ENCODE measurements at places on chromosomes 1 and 21. TPM values are rescaled to one million over a fixed set of nuclear protein-coding genes. Genes with fewer than 3 reads are reported as not detected.

ELF3 gene
- polyA plus RNA-seq, result 1.3 TPM

IL6R gene
- polyA plus RNA-seq, result 9.1 TPM

RNF207 gene
- 2.0 TPM for polyA plus RNA-seq

DNA sequence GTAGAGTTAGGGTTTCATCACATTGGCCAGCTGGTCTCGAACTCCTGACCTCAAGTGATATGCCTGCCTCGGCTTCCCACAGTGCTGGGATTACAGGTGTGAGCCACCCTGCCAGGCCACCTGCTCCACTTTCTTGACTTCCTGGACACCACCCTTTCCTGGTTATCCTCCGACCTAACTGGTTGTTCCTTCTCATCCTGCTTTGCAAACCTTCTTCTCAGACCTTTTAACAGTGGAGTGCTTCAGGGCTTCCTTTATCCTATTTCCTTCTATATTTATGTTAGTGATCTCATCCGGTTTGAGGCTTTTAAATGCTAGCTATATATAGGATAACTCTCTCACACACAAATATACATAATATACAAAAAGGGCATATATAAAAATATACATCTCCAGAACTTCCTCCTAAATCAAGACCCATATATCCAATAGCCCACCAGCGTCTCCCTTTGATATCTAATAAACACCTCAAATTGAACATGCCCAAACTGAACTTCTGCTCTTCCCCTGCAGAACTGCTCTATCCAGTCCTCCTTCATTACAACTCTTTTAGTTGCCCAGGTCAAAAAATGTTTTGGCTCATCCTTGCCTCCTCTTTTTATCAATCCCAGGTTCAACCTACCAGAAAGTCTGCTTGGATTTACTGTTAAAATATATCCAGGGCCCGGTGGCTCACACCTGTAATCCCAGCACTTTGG lies 19.5 kb upstream of the UQCRHL start:
- DNase-seq, result no peak

GRCh38 chr1:154773551-154773950 lies 96.5 kb downstream of the KCNN3 start:
- DNase-seq, result peak; percentile 44

- no peak for DNase-seq
Observed at GRCh38 chr1:162230096-162230495, 146.6 kb downstream of the SPATA46 start.

DNA sequence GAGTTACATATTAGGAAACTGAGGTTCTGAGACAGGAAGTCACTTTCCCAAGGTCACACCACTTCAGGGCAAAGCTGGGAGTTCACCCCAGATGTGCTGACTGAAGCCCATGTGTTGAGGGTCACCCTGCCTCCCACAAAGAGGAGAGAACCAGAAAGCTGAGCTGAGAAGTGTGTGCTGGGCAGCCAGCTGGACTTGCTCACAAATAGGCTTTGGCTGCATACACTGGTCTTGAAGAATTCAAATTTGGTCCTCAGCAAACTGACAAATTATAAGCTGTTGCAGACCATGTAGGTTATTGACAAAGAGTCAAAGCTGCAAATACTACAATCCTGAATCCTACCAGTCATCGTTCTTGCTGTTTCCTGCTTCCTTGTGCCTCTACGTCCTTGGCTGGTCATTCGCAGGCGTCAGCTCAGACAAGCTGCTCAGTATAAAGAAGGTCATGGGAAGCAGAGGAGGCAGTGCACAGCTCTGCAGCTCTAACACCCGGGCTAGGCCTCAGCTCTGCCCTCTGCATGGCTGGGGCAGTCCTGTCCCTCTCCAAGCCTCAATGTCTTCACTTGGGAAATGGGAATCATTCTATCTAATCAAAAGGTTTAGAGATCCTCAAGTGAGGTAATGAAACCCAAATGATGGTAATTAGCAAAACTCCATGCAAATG lies 40.0 kb downstream of the CDCP2 start:
- peak; percentile 42 for DNase-seq

All from ovary (tissue), 10 donors.